Neural crest cell (in vitro differentiated cells): ENCODE measurements at places on chromosomes 3 and 15.
A peak's percentile ranks its signal among the peaks of the same experiment; 100 is the strongest.

GRCh38 chr3:169383770-169384169 is 279.7 kb downstream of the MECOM start:
- DNase-seq, result no peak

DNA sequence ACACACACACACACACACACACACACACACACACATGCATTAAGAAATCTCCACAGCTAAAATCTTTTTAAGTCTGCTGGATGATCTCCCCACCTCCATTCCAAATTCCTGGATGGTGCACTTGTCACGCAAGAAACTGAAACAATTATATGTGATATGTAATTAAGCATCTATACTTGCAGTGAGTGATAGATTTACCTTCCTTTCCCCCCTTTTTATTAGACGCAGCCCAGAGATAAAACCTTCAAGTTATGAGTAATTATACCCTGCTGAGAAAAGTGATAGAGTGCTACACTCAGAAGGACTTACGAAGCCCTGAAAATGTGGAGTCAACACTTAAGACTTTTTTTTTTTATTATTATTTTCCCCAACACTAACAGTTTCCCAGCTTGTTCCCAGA is 255.2 kb downstream of the LSAMP start:
- DNase-seq, result no peak

- peak; percentile 40 for DNase-seq
These were observed 882 bp downstream of the GXYLT2 start for GRCh38 chr3:72888546-72889309.

DNA sequence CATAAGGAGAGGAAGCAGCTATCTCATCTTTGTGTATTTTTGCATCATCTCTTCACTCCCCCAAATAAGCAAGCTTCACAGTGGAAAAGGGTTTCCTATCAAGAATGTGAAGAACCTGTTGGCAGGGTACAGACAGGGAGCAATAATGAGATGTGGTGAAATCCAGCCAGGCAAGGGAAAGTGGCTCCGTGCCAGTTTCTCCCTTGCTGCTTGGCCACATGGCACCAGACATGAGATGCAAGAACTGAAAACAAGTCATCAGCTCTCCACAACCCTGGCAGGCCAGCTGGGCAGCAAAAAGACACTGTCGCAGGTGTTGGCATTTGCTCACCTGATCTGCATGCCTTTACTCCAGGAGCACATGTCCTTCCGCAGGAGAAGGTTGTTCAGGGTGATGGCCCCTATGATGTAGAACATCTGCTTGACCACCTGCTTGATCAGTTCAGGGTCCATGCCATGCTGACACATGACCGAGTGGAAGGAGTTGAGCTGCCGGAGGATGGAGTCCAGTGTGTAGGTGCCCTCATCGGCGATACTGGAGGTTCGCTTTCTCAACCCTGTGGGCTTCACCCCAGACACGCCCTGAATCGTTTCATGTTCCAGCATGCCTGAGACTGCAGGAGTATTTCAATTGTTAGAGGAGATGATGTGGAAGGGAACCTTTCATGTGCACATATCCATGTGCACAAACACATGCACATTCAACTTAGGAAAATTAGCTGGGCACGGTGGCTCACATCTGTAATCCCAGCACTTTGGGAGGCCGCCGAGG is 23.3 kb upstream of the MYO5C start:
- DNase-seq, result no peak

GRCh38 chr3:107452436-107452835 is 70.3 kb upstream of the BBX start:
- no peak for DNase-seq
